ENCODE measurements at places on chromosomes 3 and 15.

GRCh38 chr3:29478611-29479010 lies 197.7 kb downstream of the RBMS3 start:
- no peak for DNase-seq

DNA sequence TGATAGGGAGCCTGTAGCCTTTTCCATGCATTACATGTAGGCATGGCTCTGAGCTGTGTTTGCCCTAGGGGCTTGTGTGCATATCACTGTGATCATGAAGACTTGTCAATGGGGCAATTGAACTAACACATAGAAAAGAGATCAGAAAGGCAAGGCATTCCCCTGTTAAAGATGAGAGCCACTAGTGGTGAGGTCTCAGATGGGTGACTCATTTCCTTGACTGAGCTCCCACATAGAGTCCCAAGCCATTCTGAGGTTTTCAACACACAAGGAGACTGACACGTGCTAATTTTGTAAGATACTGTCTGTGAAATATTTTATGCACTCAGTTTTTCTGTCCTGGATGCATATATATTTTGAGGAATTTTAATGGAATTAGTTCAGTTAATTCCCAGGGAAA lies 53.8 kb downstream of the SAMMSON start:
- DNase-seq, result no peak

- no peak for DNase-seq
Observed at GRCh38 chr3:53805463-53806159, 40.6 kb downstream of the CHDH start.

GRCh38 chr15:74383286-74383685 lies 15.8 kb upstream of the CYP11A1 start:
- DNase-seq, result no peak

GRCh38 chr3:65284961-65285360 lies 597.2 kb upstream of the ADAMTS9 start:
- no peak for DNase-seq

DNA sequence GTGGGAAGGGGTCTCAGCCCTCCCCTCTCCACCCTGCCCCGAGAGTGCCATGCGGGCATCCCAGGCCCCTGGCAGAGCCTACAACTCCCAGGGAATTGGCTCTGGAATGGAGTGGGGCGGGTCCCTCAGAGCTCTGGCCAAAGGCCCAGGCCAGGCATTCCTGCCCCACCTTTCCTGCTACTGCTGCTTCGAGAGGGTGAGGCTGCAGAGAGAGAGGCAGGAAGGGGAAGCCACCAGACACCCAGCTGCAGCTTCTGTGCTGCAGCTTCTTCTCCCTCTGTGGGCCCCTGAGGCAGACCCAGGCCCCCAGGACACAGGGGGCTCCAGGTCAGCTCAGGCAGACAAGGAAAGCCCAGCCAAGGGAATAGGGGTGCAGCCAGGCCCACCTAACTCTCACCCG lies 2.7 kb downstream of the ALS2CL start:
- no peak for DNase-seq

GRCh38 chr3:69304396-69304795 lies 81.5 kb downstream of the FRMD4B start:
- DNase-seq, result no peak

- DNase-seq, result no peak
Observed at GRCh38 chr15:96700555-96700954, 370.1 kb downstream of the NR2F2 start.

- no peak for DNase-seq
Observed at GRCh38 chr3:154135511-154136173, 14.5 kb downstream of the ARHGEF26 start.

DNA sequence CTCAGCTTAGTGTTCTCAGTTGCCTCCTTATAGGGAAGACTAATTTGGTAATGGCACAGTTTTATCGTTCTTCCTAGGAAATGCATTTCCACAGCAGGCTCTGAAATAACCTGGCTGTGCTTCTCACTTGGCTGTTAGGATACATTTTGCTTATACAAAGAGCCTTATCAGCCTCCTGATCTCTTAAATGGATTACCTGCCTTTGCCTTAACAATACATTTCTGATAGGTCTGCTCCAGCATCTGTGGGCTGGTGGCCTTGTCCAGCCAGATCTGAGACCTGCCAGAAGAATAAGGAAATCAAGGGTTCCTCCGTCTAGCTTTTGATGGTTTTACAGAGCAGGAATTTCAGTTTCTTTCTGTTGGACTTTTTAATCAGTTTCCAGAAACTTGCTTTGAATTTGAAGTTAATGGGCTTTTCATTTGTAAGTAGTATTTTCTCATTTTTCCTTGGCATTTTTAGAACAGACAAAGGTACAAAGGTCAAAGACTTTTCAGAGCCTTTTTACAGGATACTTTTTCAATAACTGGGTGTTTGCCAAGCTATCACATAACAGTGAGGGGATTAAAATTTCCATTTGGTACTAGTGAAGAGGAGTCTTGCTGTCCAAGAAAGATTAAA lies 116.3 kb downstream of the AKAP13 start:
- DNase-seq, result no peak
